ENCODE measurements at places on chromosomes 1 and 21.
A peak's percentile ranks its signal among the peaks of the same experiment; 100 is the strongest.

DNA sequence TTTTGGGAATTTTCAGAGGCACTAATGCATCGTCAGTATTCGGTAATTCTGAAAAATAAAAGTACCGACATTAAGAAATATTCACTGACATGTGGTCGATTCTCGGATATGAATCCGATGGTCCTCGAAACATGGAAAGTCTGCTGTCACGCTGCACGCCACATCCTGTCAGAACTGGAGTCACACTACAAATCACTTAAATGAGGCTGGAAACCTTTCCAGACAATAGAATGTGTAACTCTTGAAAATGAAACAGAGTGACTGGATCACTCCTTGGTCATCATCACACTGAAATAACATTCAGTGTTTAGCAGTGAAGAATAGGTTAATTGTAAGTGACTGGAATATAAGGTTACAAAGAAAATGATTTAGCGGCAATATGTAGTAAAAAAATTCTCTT, 620.1 kb upstream of the ADAMTS5 start:
- DNase-seq = no peak

DNA sequence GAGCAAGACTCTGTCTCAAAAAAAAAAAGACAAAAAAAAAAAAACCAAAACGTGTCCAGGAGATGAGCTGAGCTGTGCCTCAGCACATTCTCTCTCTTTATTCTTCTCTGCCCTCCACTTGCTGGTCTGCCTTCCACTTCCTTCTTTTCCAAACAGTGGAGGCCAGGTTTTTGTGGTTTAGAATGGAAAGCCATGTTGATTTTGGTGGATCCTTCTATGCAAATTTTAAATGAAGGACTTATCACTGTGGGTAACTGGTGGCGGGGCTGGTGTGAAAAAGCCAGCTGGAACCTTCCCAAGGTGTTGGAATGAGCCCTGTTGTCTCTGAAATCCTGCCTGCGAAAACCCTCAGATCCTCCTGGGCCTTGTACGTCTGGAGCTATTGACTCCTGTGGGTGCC, 61.9 kb downstream of the PTPRU start:
- DNase-seq = no peak

DNA sequence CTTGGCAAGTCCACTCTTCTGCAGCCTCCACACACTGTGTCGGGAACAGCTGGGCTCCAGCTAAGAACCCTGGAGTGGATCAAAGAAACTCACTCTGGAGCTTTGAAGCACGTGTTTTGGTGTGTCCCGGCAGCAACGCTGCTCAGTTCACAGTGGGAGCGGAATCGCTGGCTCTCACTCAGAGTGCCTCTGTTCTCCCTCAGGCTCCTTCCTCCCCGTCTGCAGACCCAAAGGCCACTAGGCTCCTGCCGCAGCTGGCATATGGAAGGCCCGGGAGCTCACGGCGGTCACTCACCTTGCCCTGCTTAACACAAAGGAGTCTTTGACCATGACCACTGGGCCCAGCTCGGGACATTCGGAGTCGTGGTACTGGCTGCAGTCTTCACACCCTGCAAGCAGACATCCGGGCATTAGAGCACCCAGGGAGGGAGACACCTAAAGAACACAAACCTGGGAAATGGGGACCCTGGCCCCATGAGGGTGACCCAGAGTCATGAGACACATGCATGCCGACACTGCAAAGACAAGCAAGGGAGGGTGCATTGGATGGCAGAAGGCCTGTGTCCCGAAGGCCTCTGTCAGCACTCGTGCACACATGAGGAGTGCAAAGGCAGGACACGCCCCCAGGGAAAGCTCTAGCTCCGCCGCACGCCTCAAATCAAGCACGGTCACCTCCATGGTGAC, 19.7 kb downstream of the PRDM15 start:
- no peak for DNase-seq

GRCh38 chr1:44672254-44672955, 1.9 kb downstream of the TMEM53 start:
- no peak for DNase-seq

GRCh38 chr1:23578997-23579363, 19.7 kb upstream of the ID3 start:
- DNase-seq = no peak

GRCh38 chr1:28147264-28148094, 29.0 kb downstream of the PTAFR start:
- DNase-seq = no peak

- DNase-seq = no peak
Measured at GRCh38 chr1:220250681-220251080, 21.6 kb downstream of the RAB3GAP2 start.

GRCh38 chr1:97461782-97462181, 459.1 kb downstream of the DPYD start:
- DNase-seq = no peak

GRCh38 chr1:22075718-22076117, 23.2 kb downstream of the CDC42 start:
- no peak for DNase-seq

- DNase-seq = no peak
Measured at GRCh38 chr1:183653876-183654451, 848 bp upstream of the APOBEC4 start.

DNA sequence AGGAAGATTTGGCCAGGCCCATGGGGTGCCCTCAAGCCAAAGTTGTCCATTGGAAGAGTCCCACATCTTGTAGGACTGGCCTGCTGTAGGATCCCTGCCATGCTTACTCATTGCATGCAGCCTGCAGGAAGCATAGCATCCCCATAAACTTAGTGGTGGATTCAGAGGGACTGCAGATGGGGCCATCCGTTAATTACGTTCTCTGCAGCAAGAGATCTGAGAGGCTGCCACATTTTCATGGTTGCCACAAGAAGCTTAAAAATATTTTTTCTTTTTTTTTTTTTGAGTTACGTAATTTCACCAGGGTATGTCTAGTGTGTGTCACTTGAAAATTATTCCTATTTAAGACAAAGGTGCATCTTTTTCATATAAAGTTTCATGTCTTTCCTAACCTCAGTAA, 329.7 kb upstream of the USP24 start:
- no peak for DNase-seq

DNA sequence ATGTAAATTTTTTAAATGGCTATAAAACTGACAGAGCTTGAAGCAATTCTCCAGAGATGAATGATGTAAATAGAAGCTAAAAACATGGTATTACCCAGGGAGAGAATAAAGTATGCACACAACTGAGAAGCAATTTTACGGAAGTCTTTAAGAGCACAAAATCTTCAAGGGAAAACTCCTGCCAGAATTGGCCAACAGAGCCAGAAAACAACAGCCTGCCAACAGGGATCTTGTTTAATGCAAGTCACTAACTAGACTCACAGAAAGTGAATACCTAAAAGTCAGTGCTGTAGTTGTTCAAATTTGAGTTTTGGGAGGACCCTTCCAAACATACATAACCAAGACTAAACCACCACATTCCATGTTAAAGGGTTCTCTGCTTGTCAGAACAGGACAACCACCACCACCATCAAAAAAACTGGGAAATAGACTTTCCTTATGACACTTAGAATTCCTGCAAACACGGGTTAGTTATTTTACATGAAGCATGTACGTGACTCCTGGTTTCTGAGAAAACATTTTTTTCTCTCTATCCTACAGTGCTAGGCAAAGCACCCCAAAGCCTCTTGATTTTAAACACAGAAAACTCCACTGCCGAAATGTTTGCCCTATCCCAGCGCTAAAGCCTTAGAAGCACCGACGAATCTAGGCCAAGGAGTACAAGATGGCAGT, 1.6 kb downstream of the EPS15 start:
- DNase-seq = peak; percentile 38

GRCh38 chr1:181028615-181029014, 5.2 kb upstream of the MR1 start:
- DNase-seq = no peak

- DNase-seq = no peak
Measured at GRCh38 chr1:156801409-156802121, 15.1 kb downstream of the SH2D2A start.

DNA sequence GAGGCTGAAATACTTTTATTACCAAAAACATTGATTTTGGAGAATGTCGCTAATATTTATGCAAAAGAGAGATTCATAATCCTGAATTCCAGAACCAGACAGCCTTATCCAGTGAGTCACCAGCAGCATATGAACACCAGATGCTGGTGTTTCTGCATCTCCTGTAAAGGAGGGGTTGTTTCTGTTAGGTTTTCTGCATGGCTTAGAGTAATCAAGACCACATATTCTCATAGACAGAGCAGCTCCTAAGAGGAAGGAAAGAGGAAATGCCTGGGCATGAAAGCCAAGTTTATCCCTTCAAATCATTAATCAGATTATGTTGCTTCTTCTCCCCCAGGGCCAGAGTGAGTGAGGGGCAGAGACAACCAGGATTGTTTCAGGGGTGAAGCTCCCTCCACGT, 86.2 kb downstream of the NGF start:
- DNase-seq = no peak

GRCh38 chr1:65512967-65513780, 92.7 kb downstream of the LEPR start:
- no peak for DNase-seq

- no peak for DNase-seq
Measured at GRCh38 chr1:36805979-36806640, 228.2 kb downstream of the GRIK3 start.

- DNase-seq = no peak
Measured at GRCh38 chr1:36951292-36951750, 83.0 kb downstream of the GRIK3 start.

GRCh38 chr21:38905328-38905727, 99.6 kb downstream of the ETS2 start:
- no peak for DNase-seq

- DNase-seq = peak; percentile 10
Measured at GRCh38 chr1:182599339-182599738, 4.8 kb downstream of the RGS16 start.
